NCI-H526 treated with DMSO at 0.1 percent for 48 hours (cell line): ENCODE measurements at places on chromosomes 7 and 10.
A peak's percentile ranks its signal among the peaks of the same experiment; 100 is the strongest.

GRCh38 chr10:70528741-70529362 lies 50.3 kb downstream of the PALD1 start:
- DNase-seq: peak; percentile 11

- DNase-seq: no peak
Observed at GRCh38 chr7:41576166-41576565, 126.7 kb downstream of the INHBA start.

GRCh38 chr7:77631820-77632219 lies 64.4 kb upstream of the RSBN1L start:
- DNase-seq: no peak

GRCh38 chr7:135859538-135859937 lies 110.9 kb upstream of the FAM180A start:
- DNase-seq: no peak

DNA sequence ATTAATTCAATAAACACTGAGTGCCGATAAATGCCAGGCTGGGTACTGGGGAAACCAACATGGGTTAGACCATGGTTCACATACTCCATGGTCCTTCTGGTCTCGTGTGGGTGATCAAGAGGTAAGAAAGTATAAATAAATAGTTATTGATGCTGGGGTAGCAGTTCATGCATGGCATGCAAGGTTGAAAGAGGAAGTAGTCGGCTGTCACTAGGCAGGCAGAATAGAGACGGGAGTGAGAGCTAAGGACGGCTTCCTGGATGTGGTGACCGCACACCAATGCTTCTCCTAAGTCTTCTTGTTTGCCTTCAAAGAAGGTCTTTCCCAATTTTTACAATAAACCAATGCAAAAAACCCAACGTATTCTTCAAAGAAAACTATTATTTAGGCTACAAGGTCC lies 208.6 kb downstream of the ADAM12 start:
- DNase-seq: no peak

- DNase-seq: no peak
Observed at GRCh38 chr10:76552091-76552873, 1085.3 kb downstream of the KCNMA1 start.

- no peak for DNase-seq
Observed at GRCh38 chr10:97921581-97922021, 72.0 kb downstream of the GOLGA7B start.

GRCh38 chr10:4213441-4213840 lies 428.4 kb upstream of the KLF6 start:
- no peak for DNase-seq

GRCh38 chr7:1649751-1650326 lies 20.2 kb upstream of the ELFN1 start:
- DNase-seq: no peak

DNA sequence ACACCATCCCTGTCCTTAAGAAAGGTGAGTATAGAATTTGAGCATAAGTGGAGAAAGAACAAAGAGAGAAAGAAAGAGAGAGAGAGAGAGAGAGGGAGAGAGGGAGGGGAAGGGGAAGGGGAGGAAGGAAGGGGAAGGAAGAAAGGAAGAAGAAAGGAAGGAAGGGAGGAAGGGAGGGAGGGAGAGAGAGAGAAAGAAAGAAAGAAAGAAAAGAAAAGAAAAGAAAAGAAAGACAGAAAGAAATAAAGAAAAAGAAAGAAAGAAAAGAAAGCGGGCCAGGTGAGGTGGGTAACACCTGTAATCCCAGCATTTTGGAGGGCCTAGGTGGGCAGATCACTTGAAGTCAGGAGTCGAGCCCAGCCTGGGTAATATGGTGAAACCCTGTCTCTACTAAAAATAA lies 19.9 kb downstream of the CCL24 start:
- DNase-seq: no peak

- no peak for DNase-seq
Observed at GRCh38 chr10:64798297-64798696, 1277.1 kb downstream of the REEP3 start.

DNA sequence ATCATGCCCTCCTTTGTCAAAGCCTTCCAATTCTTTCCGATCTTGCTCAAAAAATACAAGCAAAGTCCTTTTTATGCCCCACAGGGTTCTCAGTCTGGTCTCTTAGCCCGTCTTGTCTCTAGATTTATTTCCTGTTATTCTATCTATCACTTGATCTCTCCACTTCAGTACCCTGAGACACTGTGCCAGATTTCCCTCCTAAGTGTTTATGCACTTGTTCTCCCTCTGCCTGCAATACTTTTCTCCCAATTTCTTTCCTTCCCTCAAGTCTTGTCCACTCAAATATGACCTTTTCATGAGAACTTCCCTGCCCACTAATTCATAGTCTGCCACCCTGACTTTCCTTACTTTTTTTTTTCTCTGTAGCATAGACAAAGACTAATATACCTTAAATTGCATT lies 141.4 kb downstream of the MBL2 start:
- DNase-seq: no peak

DNA sequence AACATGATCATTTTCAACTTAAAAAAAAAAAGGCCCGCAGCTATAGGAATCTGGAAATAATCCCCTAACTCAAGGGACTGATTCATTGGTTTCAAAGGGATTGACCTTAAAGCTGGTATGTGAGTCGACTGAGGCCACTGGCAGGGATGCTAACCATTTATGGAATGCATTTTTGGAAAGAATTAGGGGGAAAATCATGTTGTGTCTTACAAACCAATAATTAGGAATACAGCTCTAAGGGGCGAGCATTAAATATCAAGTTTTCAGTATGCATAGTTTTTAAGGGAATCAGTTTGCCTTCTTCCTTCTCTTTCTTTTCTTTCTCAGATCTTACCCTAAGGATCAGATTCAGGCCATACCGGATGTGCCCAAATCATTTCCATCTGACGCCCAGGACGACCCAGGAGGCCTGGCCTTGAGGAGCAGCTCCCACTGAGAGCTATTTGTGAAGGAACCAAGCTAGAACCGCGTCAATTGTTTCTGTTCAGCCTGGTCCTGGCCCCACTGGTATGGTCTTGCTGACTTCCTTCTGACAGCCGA lies 48.7 kb downstream of the BPGM start:
- no peak for DNase-seq

DNA sequence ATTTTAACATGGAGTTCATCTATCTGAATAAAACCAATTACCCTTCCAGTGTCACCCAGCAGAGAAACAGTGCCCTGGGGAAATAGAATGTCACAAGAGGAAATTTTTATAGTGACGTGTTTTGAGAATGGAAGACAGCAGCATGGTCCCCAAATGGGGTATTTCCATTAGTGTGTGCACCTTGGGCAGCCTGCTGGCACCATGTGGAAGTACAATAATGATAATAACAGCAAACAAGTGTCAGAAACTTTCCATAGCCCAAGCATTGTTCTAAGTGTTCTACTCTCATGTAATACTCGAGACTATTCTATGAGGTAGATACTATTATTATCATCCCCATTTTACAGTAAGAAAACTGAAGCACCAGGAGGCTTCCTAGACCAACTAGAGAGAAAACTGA lies 2.2 kb upstream of the PDE1C start:
- no peak for DNase-seq
